Skin of body (tissue), 3 donors: ENCODE measurements at places on chromosomes 11 and 22. TPM values are rescaled to one million over a fixed set of nuclear protein-coding genes. Genes with fewer than 3 reads are reported as not detected.

PATE4 gene
- not detected for total RNA-seq

EIF3F gene
- 122 TPM for total RNA-seq

DLG2 gene
- total RNA-seq, result 13.7 TPM

IFITM1 gene
- 17.0 TPM for total RNA-seq

NLRP10 gene
- total RNA-seq, result 5.0 TPM

ART1 gene
- 0.20 TPM for total RNA-seq

TMPRSS4 gene
- 2.5 TPM for total RNA-seq

KCNJ5 gene
- 2.0 TPM for total RNA-seq

FLRT1 gene
- total RNA-seq, result 1.6 TPM

TEF gene
- 8.9 TPM for total RNA-seq
